ENCODE measurements at places on chromosomes 3 and 15.

GRCh38 chr15:63834500-63835210, 907 bp upstream of the HERC1 start:
- DNase-seq = no peak

GRCh38 chr3:13794322-13794721, 85.5 kb downstream of the WNT7A start:
- DNase-seq = no peak

- no peak for DNase-seq
These were observed 45.4 kb downstream of the ATP13A4 start for GRCh38 chr3:193509103-193509965.

GRCh38 chr15:55661428-55661827, 73.3 kb upstream of the PYGO1 start:
- no peak for DNase-seq

DNA sequence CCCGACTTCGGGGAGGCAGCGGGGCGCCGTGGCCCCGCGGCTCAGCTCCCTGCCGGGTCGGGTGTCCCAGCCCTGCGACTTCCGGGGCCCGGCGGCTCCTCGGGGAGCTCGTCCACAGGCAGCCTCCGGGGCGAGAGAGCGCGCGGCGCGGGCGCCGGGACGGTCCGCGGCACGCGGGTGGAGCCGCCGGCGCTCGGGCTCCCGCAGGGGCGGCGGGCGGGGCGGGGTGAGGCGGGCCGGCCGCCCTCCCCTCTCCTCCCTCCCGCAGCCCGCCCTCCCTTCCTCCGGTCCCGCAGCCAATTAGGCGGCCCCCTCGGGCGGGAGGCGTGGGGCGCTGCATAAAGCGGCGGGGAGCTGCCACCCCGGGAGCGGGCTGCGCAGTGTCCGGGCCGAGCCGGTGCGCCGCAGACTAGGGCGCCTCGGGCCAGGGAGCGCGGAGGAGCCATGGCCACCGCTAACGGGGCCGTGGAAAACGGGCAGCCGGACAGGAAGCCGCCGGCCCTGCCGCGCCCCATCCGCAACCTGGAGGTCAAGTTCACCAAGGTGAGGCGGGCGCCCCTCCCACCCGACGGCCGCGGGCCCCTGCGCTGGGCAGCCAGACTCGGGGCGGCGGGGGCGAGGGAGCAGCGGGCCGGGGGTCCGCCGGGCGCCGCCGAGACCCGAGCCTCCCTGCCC, at the start of gene ALDH1A3:
Gene ALDH1A3, plus strand, starts transcription at position 368 of the 675 bp plus-strand sequence. Its CDS starts 77 bp downstream, at position 445.
- no peak for DNase-seq

- DNase-seq = no peak
These were observed 3.0 kb downstream of the ATP11B start for GRCh38 chr3:182796310-182796709.

DNA sequence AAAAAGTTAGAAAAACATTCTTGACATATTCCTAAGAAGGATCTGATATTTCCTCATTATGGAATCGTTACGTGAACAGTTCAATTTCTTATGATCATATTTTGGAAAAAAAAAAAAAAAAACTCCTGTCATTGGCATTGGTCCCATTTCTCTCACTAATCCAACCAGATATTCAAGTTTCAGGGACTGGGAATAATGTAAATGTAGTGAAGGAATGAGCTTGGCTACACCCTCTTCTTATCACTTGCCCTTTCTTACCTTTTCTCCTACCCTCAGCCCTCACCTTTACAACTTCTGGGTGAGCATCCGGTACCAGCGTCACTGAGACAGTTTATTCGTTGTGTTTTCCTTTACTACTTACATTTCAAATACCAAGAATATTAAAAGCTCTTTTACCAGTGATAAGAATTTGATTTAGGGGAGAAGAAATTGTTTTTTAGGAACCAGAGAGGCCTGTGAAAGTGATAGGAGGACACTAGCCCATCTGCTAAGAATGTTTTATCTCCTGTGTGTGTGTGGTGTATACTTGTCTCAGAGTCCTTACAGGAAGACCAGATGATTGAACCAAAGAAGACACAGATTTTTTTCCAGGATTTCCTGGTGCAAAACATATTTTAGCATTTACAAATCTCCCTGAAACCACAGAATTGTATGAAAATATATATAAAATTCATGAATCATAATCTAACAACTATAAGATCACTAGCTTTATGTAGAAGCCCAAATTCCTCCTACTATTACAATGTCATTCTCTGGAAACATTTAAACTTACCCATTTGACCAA, 946.7 kb downstream of the ZPLD1 start:
- DNase-seq = no peak

- DNase-seq = no peak
These were observed 21.1 kb downstream of the FGF12 start for GRCh38 chr3:192706272-192706671.

DNA sequence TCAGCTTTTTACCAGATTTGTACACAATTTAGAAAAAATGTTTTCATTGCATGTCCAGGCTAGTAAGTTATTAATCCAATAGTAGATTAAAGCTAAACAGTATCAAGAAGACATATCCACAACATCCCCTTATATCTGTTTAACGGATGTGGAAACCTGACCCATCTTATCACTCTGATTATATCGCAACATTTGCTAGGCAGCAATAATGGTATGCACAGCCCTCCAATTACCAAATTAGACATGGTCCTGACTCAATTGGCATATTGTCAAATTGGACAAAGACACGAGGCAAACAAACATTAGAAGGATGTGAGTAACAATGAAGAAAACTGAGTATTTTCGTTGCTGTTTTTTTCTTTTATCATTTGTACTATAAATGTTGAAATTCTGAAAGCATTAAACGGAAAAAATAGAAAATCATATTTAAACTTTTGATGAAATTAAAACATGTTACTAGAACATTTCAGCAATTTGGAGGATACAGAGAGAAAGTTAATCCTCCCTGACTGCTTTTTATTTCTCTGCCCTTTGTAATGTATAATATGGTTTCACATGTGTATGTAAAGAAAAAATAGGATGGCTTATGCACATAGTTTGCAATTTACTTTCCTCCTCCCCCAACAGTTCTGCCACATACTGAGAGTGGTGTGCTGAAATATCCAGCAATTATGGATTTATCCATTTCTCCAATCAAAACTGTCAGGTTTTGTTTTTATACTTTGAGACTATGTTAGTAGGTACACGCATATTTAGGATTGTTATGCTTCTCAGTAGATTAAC, 633.7 kb downstream of the ZIC1 start:
- no peak for DNase-seq

GRCh38 chr3:195040773-195041520, 230.0 kb downstream of the XXYLT1 start:
- no peak for DNase-seq

DNA sequence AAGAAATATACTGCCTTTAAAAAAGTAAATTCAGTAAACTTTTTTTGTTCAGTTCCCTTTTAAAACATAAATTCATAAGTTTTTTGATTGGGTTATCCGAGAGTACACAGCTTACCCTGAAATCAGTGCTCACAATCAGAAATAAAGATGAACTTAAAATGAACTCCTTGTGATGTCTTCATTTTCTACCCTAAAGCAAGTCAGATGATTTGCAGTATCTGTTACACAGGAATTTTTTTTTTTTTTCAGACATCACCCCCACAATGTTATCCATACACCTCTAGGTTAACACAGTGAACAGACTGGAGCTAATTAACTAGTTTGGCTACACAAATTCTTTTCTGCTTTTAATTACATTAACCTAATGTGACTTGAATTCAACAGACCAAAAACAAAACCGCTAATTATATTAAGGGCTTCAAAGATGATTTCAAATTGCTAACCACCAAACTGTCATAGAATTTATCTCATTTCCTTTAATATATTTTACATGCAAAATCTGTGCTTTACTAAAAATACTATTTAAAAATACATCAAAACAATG, 1042.0 kb downstream of the ROBO1 start:
- DNase-seq = no peak

GRCh38 chr3:195307711-195308110, 36.8 kb upstream of the XXYLT1 start:
- DNase-seq = no peak

DNA sequence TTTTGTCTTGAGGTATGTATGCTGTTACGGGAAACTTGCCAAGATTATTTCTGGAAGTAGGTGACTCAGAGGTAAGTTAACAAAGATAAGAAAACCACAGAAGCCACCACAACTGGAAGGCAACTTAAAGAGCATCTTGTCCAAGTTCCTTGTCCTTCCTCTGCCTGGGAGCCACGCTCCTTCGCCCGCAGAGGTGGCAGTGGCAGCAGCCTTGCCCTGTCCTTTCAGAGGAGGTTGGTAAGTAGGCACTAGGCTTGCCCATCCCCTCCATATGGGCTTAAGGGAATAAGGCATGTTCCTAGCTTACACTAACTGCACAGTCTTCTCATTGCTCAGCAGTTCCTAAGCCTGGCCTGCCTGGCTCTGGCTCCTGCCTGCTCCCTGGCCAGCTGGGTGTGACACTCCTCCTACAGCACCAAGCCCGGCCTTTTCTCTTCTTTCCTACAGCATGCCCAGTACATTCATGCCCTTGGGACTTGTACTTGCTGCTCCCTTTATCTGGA, 48.0 kb upstream of the RAB6B start:
- peak; percentile 83 for DNase-seq

DNA sequence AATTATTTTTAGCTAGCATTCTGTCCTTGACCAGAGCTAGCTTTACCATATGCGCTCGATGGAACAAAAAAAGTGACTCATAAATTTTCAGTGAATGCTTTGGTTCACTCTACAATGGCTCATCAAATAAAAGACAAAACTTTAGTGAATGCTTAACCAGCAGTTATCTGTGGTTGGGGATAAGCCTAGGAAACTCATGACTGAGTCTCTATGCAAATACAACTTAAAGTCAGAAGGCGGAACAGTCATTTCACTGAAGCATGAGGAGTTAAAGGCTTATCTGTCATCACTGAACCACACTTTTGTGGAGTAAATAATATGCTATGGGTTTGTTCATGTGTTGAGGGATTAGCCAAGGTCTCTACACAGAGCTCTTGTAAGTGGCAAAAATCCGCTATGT, 308.4 kb downstream of the SQOR start:
- no peak for DNase-seq

DNA sequence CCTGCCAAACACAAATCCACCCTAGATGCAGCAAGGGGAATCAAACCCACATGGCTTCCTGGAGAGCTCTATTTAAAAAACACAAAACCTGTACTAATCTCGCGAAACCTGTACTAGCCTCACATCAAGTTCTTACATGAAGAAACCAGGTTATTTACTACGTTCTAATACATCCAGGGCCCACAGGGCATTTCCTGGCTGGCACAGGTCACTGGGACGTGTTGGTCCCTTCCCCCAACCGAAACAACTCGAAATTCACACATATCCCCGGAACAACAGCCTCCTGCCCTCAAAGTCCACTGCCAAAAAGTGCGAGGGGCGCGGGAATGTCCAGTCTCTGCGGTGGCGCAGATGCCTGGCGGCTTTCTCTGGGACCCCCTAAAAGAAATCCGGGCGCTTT, 955 bp downstream of the CDCP1 start:
- DNase-seq = no peak

- no peak for DNase-seq
These were observed 79.5 kb downstream of the MYLK start for GRCh38 chr3:123804676-123805075.

DNA sequence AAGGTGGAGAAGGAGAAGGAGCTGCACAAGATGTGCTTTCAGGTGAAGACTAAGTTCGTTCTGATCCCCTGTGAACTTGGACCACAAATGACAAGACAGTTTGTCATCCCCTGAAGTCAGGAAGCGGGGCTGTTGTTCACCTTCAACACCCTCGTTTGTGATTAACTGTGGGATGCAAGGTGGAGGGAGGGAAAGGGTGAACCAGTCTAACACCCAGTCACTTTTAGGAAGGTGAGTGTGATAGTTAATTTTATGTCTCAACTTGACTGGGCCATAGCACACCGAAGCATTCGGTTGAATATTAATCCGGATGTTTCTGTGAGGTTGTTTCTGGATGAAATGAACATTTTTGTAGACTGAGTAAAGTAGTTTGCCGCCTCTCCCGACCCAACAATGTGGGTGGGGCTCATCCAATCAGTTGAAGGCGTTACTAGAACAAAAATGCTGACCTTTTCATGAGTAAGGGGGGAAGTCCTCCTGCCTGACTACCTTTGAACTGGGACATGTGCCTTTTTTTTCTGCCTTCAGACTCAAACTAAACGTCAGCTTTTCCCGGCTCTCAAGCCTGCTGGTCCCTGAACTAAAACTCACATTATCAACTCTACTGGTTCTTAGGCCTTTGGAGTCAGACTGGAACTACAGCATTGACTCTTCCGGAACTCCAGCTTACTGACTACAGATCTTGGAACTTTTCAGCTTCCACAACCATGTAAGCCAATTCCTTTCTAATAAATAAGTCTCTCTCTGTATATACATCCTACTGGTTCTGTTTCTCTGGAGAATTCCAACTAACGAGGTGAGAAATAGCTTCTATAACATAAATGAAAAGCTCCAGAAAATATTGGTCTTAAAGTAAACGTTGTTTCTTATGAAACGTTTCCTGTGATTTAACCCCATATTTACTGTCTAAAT, 264.0 kb upstream of the SLITRK3 start:
- DNase-seq = no peak

DNA sequence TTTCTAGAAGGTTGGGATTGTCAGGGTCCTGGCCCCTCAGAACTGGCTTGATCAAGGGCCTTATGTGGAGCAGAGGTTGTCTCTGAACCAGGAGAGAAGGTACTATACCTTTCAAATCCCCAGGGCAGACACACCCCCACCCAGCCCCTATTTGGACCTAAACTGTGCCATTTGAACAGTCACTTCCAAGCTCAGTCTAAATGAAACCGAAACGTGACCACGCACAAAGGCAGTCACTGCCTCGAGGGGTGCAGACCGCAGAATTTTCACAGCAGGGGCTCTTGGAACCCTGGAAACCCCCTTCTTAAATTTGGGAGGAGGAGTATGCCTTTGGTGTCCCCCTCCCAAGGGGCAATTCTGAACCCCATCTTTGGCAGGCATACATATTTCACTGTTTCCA, 53.7 kb downstream of the GRIP2 start:
- no peak for DNase-seq

GRCh38 chr15:33985287-33985686, 17.0 kb downstream of the CHRM5 start:
- DNase-seq = peak; percentile 74

GRCh38 chr3:120568598-120568997, 27.5 kb upstream of the NDUFB4 start:
- DNase-seq = no peak

- peak; percentile 66 for DNase-seq
These were observed 14.1 kb downstream of the SLCO3A1 start for GRCh38 chr15:91867581-91868026.

- DNase-seq = peak; percentile 18
These were observed 96.0 kb downstream of the TP63 start for GRCh38 chr3:189727158-189727557.

- no peak for DNase-seq
These were observed 452.8 kb downstream of the FHIT start for GRCh38 chr3:60798456-60798855.

DNA sequence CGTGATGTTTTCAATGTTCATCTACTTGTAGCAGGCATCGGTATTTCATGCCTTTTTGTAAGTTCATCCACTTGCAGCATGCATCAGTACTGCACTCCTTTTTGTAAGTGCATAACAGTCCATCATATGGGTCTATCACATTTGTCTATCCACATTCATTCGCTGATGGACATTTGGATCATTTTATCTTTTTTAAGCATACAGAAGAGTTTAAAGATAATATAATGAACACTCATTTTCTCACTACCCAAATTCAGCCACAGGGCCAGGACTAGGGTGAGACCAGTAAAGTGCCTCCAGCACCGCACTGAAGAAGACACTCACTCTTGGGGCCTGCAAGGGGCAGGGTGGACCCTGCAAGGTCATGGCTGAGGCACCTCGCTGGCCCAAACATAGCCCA, 309.6 kb downstream of the UACA start:
- DNase-seq = no peak

Measured in AG09309 (cell line).